CD8-positive, alpha-beta memory T cell (primary cell): ENCODE measurements at places on chromosomes 3 and 15. TPM values are rescaled to one million over a fixed set of nuclear protein-coding genes. Genes with fewer than 3 reads are reported as not detected.

DNA sequence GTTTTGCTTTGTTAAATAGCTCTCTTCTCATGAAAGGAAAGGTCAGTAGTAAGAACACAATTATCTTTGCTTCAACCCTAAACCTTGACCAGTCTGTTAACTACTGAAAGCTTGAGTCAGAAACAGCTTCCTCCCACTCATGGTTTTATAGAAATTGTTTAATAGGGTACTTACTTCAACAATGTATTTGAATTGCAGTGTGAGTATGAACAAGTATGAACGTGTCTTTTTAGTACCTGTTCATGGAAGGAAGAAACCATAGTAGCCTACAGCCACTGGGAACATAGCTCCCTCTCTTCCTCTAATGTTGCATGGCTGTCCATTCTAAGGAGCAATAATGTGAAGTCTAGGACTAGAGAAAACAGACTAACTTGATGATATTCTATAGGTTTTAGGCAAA, 311.0 kb downstream of the MCTP2 start:
- DNase-seq = no peak
- no peaks in the 10 kb centered on the region for H3K36me3 ChIP-seq
- H3K4me3 ChIP-seq = no peak overlapping the region
- H3K27ac ChIP-seq = no peak overlapping the region

The SMCO1 gene
- not detected for total RNA-seq

The PPP2R3A gene
- 0.22 TPM for total RNA-seq

The GOLGA8Q gene
- total RNA-seq = not detected

The CCNB2 gene
- total RNA-seq = 28.2 TPM

The FOXB1 gene
- total RNA-seq = 0.33 TPM

DNA sequence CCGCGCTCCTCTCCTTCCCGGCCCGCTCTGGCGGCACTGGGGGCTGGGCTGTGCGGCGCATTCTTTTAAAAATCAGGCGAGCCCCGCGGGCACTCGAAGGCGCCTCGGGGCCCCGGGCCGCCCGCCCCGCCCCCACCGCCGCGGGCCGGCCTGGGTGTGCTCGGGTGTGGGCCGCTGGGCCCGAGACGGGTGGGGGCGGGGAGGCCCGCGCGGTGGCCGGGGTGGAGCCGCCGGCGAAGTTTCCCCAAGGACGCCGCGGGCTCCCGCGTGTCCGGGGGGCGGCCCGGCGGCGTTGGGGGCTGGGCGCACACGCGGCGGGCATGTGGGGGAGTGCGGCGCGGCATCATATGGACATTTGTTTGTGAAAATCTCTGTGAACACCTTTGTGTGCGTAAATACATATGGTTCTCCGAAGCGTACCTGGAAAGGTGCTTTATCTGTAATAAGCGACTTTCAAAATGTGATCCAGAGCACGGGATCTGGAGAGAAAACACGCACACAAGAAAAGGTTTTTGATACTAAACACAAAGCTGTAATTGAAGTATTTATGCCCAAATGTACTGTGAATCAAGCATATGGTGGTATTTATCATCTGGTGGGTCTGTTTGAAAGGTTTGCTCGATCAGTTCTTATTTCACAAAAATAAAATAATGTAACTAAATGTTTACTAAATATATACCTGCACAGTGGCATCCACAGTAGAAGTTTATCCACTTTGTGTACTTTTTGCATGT, 612 bp upstream of the TBL1XR1 start:
- peak overlapping the region; percentile 80 for H3K27ac ChIP-seq
- H3K4me3 ChIP-seq = peak overlapping the region; percentile 69
- H3K36me3 ChIP-seq = no peaks in the 10 kb centered on the region
- no peaks in the 10 kb centered on the region for H3K27me3 ChIP-seq
- DNase-seq = peak; percentile 46

- no peak overlapping the region for H3K27ac ChIP-seq
- H3K36me3 ChIP-seq = no peaks in the 10 kb centered on the region
- H3K4me1 ChIP-seq = no peaks in the 10 kb centered on the region
- H3K4me3 ChIP-seq = no peak overlapping the region
- no peaks in the 10 kb centered on the region for H3K27me3 ChIP-seq
- no peak for DNase-seq
Measured at GRCh38 chr3:107458871-107459270, 63.9 kb upstream of the BBX start.

The SENP2 gene
- total RNA-seq = 41.5 TPM

The TLR9 gene
- 0.22 TPM for total RNA-seq

DNA sequence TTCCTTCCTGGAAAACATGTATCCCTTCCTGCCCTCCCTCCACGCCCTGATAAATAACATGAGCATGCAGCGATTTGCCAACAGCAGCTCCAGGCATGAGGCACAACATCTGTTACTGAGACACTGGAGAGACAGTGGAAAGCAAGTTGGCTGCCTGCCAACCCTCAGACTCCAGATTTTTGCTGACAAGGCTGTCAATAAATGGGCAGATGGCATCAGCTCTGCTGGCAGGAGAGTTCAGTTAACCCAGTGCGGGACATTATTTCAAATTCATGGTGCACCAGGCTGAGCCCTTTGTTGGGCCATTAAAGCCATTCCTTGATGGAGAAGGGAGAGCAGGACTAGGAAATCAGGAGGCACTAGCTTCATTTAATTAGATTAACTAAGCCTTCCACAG, 293.3 kb downstream of the MEX3B start:
- no peaks in the 10 kb centered on the region for H3K36me3 ChIP-seq
- DNase-seq = no peak
- no peaks in the 10 kb centered on the region for H3K27me3 ChIP-seq
- H3K27ac ChIP-seq = no peak overlapping the region
- H3K4me1 ChIP-seq = no peaks in the 10 kb centered on the region

DNA sequence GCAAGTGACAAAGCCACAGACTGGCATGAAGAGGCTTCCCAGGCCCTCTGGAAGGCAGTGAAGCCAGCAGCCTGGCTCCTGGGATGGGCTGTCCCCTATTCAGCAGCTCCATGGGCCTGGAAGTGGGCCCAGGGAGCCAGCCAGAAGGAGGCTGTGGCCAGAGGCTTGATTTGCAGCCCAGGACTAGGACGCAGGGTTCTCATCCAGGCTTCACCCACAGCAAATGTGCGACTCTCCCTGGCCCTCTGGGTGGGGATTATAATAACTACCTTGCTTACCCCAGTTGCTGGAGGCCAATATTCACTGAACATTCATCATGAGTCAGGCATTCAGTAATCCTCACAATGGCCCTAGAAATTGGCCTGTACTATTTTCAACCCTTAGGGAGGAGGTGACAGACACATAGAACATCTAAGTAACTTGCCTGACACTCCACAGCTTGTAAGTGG, 24.6 kb upstream of the SRP14 start:
- no peak overlapping the region for H3K27ac ChIP-seq
- no peaks in the 10 kb centered on the region for H3K36me3 ChIP-seq
- DNase-seq = no peak
- no peak overlapping the region for H3K4me3 ChIP-seq
- peaks cover 6% of the 10 kb centered on the region for H3K4me1 ChIP-seq

- H3K27ac ChIP-seq = no peak overlapping the region
- H3K36me3 ChIP-seq = peaks cover 4% of the 10 kb centered on the region
- no peak overlapping the region for H3K4me3 ChIP-seq
- no peaks in the 10 kb centered on the region for H3K4me1 ChIP-seq
Measured at GRCh38 chr3:32484436-32484835, 18.2 kb downstream of the CMTM6 start.
